ENCODE measurements at places on chromosomes 7 and 10.
A peak's percentile ranks its signal among the peaks of the same experiment; 100 is the strongest.

- DNase-seq = no peak
These were observed 129.2 kb downstream of the TNS3 start for GRCh38 chr7:47452715-47453092.

- DNase-seq = no peak
These were observed 47.2 kb downstream of the MYL10 start for GRCh38 chr7:101581891-101582290.

- no peak for DNase-seq
These were observed 3.8 kb downstream of the MINDY3 start for GRCh38 chr10:15856328-15857015.

- DNase-seq = no peak
These were observed 232.2 kb downstream of the CRPPA start for GRCh38 chr7:16189026-16189715.

DNA sequence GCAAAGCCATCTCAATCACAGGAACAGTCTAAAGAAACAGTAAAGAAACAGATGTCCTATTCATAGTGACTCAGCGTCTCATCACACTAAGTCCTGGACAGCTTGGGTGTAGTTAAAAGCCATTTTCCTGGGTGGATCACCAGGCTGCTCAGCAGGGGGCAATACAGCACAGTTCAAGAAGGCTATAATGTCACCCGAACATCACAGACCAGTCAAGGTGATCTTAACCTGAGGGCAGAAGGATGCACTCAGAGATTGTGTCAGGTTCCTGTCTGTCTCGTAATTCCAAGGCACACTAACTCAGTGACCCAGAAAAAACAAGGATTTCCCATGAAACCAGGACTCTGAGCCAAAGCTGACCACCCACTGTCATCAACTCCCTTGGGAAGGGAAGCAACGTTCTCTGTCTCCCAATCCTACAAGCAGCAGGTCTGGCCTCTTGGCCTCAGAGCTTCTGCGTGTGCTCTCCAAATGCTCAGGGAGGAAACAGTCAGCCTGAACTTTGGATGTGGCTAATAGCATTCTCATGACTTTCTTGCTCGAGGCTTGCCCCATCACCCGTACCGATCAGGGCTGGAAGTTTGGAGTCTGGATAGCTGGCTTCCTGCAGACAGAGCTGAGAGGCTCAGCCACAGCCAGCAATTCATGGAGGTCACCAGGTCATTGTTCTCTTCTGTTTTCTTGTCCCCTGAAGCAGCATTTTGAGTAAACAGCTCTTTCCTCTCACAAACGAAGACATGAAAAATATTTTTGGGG lies 90.4 kb upstream of the FAM171A1 start:
- DNase-seq = peak; percentile 3

- DNase-seq = no peak
These were observed 28.0 kb downstream of the GSAP start for GRCh38 chr7:77388055-77388641.

- no peak for DNase-seq
These were observed 172.4 kb upstream of the MKI67 start for GRCh38 chr10:128298587-128298986.

DNA sequence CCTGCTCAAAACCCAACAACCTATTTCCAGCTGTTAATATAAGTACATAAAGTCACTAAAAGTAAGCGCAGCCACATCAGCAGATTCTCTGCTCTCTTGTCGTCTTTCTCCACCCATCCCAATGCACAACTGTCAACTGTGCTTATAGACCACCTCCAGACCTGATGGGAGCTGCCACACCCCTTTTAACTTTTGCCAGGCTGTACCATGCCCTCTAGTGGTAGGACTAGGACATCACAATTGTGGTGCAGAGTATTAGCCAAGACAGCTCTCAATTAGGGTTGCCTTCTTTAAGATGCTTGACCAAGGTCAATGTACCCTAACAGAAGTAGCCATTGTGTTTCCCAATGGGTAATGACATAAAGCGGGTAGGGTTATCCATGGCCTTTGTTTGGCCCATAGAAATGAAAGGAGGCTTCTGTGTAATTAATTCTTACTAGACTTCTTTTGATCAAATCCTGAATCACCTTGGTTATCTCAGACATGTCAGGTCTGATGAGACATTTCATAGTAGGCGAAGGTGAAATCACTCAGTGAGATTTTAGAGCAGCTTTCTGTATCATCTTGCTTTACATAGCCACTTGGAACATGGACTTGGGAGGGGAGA lies 68.1 kb downstream of the SCRN1 start:
- DNase-seq = no peak

- no peak for DNase-seq
These were observed 21.2 kb downstream of the PRKCQ start for GRCh38 chr10:6558759-6559461.

DNA sequence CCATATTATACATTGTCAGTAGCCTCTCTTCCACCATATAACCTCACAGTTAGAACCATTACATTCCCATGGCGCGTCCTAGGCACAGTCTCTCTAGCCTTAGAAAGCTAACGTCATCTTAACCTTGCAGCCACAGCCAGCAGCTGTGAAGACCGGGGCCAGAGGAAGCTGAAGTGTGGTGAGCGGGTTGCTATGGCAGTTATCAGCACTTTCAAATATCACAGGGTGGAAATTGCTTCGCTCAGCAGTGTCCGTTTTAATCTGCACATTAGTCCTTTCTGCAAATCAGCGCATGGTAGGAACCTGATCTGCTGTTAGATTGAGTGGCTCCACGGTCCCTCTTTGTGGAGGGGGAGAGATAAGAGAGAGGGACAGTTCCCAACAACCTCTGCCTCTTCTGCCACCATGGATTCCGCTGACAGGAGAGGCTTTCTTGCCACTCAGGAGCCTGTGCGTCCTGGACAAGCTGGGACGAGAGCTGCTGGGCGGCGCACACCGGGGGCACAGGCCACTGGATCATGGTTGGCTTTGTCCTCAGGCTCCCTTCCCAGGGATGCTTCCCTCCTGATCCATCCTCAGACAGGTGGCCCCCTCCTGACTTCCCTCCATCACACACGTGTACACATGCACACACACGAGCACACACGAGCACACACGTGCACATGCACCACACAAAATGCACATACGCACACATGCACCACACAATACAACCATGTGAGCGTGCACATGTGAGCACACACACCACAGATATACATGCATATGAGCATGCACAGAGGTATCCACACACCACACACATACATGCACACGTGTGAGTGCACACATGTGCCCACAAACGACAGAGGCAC lies 93.8 kb downstream of the WDR37 start:
- no peak for DNase-seq

GRCh38 chr10:30811276-30812017 lies 181.9 kb upstream of the LYZL2 start:
- DNase-seq = no peak

- DNase-seq = no peak
These were observed 29.2 kb downstream of the COPG2 start for GRCh38 chr7:130639388-130639787.

DNA sequence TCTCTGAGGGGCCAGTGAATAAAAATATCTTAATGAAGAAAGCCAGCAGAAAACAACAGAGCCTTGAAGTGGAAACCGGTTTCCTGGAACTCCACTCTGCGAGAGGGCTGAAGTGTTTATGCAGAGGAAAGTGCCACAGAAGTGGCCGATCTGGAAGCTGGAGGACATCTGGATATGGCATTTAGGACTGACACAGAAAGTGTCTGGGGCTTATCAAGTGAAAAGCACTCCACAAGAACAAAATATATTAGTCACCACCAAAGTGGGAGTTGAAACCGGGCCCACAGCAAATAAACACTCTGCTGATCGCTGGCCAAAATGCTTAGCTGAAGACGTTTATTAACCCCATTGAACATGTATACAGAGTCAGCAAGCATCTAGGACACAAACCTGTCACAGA lies 7.8 kb downstream of the NOD1 start:
- no peak for DNase-seq

DNA sequence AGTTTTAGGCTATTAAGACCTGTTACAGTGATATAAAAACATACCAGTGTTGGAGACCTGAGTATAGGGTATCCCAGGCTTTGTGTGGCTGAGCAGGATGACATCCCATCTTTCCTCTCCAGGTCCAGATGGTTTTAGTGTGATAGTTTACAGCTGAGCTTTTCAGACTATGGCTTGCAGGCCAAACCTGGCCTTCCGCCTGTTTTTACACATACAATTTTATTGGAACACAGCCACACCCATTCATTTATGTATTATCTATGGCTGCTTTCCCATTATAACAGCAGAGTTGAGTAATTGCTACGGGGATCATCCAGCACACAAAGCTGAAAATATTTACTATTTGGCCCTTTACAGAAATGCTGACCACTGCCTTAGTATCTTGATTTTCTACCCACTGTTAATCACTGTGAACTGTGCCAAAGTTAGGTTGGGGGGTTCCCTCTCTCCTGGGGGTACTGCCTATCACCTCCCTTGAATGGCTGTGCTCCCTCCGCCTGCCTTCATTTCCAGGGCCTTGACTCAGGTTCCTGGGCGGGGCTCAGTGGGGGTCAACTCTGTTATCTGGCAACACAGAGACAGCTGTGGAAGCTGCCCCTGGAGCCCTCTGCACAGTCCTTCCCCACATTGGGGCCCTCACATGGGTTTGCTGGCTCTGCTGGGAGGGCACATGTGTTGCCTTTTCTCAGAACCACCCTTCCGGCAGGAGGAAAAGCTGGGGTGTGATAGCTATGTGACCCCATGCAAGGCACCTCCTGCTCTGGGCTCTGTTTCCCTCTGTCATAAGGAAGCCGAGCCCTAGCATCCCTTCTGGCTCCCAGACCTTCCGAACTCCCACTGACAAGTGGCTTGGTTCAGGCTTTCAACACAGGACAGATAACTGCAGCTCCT lies 40.3 kb upstream of the SH2D4B start:
- DNase-seq = no peak

- no peak for DNase-seq
These were observed 41.2 kb downstream of the ADCYAP1R1 start for GRCh38 chr7:31093282-31093681.

GRCh38 chr7:101137651-101138212 lies 10.8 kb downstream of the SERPINE1 start:
- no peak for DNase-seq

DNA sequence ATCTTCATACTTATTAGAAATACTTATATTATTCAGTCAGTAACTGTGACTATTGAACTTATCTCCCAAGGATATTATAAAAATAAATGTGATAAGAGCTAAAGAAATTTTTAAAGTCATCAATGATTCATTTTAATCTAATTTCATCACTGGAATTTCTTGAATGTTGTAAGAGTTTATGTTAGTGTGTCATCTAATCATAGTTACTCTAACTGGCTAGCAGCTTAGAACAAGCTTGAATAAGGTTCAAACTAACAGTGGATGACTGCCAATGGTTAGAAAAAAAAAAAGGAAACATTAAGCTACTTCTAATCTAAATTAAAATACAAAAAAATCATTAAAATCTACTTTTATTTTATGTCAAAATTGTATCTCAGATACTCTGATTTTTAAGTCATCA lies 1066.3 kb downstream of the CNTNAP2 start:
- DNase-seq = no peak

DNA sequence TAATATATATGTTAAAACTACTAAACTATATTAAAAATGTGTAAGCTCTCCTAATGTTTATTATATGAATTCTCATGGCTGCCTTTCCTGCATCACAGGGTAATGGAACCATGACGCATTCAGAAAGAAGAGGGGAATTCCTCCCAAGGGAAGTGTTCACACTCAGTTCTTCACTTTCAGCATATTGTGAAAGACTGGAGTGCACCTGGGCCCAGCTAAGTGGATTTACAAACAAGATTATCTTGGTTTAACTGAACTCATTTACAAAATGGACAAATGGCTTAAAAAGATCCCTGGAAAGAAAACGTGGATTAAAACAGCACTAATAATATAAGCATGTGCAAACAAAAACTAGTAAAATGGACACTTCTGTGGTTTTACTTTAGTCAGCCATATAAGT lies 149.8 kb downstream of the DOCK4 start:
- no peak for DNase-seq

DNA sequence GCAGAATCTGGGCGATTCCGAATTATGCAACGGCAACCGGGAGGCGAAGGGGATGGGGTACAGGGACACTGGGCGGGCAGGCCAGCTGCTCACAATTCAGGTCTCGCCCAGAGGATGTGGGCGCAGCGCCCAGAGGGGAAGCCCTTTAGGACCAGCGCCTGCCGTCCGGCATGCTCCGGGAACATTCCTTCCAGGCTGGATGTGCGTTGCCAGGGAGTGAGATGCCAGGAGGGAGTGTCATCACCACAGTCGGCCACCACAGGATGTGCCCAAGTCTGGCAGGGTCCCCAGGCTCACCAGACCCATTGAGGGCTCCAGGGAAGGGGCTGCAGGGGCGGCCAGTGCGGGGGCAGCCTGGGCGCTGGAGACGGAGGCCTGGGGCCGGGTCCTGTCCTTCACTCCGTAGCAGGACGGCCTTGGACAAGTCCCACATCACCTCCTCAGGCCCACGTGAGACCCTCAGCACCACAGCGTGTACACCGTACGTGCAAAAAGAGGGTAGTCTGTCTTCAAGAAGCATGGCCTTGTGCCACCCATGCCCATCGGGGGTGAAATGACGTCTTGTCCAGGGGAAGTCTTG lies 63.9 kb downstream of the FOXL3 start:
- no peak for DNase-seq

DNA sequence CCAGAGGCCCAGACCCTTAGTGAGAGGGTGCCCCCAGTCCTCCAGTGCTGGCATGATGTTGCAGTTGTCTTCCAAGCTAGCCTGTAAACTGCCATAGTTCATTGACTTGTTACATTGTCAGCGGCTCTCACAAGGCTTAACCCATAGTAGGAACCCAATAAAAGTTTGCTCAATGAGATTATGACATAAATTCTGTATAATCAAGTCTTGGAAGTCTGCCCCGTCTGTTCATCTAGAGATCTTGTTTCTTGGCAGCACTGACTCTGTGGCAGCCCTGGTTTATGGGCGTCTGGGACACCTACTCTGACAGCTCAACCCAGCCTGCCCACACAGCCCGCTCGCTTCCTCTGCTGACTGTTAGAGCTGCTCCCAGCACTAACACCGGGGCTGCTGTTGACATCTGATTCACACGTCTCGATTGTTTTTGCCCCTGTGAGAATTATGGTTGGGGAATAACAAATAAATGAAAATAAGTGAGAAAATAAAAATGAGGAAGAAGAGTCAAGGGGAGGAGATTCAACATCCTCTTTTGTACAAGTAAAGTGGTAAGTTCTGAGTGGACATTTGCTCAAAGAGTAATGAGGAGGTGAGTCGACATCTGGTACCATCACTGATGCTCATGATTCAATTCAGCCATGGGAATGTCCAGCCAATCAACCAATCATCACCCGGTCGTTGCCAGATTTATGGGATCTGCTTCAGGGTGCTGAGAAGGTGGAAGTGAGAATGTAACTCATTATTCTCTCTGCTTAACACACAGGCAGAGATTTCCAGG lies 160.8 kb downstream of the SPAG6 start:
- peak; percentile 40 for DNase-seq

- no peak for DNase-seq
These were observed 239.3 kb upstream of the SEMA3C start for GRCh38 chr7:81158189-81158588.

DNA sequence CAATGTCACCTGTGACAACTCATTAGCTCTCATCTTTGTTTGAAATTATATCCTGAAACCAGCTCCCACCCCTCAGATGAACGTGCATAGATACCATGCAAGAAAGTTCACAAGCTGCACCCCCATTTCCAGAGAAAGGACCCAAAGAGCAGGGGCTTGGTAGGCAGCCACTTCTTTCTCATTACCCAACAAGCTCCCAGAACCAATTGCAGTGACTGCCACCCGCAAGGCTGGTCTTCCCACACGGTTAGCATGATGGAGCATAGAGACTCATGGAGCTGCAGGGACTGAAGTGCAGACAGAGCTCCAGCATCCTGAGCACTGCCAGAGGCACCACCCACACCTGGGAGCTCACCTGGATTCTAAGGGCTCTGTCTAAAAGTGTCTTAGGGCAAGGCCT lies 28.5 kb downstream of the FRMPD2 start:
- no peak for DNase-seq

Data from epithelial cell of prostate (primary cell).